Stimulated activated CD8-positive, alpha-beta memory T cell treated with anti-CD3 and anti-CD28 coated beads, Interleukin-4, amount 100 ng/mL, for 24 hours (primary cell): ENCODE measurements at places on chromosomes 12 and 14.

- DNase-seq = no peak
Observed at GRCh38 chr14:50961605-50962221, 17.4 kb upstream of the PYGL start.

- peak; percentile 24 for DNase-seq
Observed at GRCh38 chr14:50762001-50762930, 68.7 kb downstream of the NIN start.

- DNase-seq = no peak
Observed at GRCh38 chr12:24632466-24632865, 316.4 kb downstream of the BCAT1 start.

- DNase-seq = peak; percentile 50
Observed at GRCh38 chr12:54413284-54414190, 5.5 kb downstream of the ITGA5 start.

DNA sequence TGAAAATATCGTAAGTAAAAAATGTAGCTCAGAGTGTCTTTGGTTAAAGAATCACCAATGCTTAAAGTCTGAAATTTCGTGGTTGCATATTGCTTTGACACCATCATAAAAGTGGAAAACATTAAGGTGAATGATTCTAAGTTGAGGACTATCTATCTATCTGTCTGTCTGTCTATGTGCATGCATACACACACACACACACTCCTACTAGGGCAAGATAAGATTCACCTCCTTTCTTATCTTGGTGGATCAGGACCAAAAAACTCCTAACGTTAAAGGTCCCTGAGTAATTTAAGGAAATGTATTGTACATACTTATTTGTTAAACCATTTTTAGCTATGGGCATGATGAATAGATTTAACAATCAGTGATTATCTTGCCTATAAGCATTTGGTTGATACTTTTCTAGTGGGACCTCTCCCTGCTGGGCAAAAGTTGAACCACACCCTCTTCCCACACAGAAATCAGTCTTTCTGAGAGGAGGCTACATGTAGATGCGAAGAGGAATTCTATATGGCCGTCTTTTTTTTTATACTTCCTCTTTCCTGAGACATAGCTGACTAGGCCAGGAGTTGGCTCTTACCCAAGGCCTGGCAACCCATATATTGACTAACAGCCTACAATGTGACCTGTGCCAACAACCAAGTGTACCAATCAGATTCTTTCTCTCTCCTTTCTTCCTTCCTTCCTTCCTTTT is 19.3 kb upstream of the LLPH start:
- no peak for DNase-seq

DNA sequence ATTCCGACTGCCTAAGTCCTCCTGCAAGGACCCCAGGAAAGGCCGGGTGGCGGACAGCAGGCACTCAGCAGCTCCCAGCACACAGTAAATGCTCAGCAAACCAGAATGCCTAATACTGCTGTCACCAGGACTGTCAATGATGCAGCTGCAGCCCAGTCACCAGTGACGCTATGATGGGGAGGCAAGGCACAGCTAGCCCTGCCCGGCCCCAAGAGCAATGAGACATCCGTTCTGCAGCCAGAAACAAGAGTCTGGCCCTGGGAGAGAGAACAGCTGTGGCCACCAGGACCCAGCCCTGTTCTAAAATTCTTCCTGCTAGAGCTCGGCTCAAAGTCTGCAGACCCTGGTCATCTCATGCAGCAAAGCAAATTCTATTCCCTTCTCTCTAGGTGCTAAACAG is 69.8 kb downstream of the NCOR2 start:
- no peak for DNase-seq

DNA sequence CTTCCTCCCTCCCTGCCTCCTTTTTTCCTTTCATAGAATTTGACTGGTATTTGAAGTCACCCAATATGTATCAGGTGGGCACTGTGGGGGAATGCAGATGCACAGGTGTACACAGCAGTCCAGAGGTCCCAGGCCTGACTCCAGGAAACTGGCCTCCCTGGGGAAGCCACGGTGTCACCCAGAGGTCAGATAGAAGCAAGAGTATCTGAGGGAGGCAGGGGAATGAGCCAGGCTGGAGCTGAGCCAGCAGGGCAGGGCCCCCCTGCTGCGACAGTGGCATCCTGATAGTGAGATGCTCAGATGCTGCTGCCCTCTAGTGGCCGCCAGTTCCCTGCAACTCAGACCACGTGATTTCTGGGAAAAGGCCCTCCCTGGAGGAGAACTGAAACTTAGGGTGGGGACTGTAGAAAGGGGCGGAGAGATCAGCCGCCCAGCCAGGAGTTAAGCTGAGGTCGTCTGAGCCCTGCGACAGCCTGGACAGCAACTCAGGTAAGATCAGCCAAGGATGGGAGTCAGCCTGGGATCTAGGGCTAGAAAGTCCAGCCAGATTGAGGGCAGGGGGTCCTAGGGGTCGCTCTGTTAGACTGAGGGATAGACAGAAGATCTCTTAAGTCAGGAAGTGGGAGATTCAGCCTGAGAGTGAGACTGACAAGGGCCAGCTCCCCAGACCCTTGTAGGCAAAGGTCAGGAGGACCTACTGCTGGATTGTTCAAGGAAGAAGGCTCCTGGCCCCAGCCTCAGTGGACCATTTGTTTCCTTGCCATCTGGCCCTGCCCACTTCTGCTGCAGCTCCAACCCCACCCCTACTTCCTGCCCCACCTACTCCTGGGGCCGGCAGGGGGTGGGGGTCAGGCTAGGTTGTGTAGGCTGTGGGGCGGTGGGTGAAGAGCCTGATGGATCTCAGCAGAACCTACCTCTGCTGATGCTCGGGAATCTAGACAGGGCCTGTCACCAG is at the start of gene IRF9:
IRF9 (plus strand) TSS at position 416 of the 955 bp plus-strand sequence. CDS start 880 bp downstream, outside the sequence.
- peak; percentile 95 for DNase-seq

DNA sequence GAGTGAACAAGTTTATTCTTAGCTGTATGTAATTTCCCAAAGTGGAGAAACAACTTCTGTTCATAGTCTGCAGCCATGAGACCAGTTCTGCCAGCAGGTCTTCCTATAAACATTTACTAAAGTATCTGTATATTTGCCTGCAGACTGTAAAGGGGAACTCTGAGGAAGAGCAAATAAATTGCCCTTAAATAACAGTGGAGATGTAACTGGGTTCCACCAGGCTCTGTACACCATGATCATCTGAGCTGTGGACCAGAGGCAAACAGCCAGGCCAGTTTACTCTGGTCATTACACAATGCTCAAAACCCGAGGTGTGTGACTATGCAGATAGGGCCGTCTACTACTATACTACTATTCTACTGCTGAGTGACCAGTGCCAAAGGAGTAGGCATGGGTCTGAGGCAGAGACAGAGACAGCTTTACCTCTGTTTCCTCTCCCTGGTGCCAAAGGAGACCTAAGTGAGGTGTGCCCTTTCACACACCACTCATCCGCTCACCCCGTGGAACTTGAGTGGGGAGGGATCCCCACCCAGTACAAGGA is 21.1 kb upstream of the CERS5 start:
- DNase-seq = no peak

GRCh38 chr14:57833323-57833722 is 32.6 kb downstream of the SLC35F4 start:
- no peak for DNase-seq

GRCh38 chr12:78037707-78038106 is 207.0 kb downstream of the NAV3 start:
- DNase-seq = no peak

DNA sequence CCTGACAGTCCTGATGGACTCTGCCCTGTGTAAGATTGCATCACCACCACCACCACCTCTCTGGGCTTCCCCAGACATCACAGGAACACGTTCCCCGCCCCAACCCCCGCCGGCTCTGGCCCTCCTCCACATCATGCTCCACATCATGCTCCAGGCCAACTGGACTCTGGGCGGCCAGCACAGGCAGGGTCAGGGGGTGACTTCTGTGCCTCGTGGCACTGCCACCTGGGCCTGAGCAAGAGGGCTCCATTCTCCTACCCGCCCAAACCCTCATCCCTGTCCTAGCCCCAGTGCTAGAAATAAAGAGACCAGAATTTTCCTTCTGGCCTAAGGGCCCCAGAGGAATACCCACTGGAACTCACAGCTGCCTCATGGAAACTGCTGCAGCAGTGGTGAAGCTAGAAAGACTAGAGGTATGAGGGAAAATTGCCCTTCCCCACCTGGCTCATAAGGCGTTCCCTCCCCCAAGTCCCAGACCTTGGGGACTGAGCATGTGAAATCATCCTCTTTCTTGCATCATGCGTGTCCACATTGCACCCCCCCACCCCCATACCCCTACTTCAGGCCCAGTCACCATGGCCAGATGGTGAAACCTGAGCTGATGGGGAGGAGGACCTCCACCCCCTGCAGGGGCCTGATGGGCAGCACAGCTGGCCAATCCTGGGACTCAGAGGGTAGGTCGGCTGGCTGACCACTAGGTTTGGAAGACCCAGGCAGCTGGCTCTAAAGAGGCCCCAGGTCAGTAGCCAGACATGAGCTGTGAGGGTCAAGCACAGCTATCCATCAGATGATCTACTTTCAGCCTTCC is at the start of gene INHBE:
INHBE (plus strand) TSS at position 742 of the 808 bp plus-strand sequence. CDS start 230 bp downstream, outside the sequence.
- DNase-seq = no peak

DNA sequence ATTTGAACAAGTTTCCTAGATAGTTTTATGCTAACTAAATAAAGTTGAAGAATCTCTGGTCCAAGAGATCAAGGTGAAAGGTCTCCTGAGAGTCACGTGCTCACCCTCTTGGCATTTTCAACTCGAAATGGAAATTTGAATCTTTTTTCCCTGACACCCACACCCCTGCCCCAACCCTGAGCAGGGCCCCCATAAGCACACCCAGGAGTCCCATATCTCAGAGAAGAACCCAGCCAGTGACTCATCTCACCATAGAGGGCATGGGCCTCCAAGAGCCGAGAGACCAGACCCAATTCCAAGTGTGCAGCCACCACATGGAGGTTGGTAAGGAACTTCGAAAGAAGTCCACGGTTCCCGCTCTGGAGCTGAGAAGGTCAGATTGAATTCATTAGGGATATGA is 32.6 kb downstream of the TEP1 start:
- no peak for DNase-seq

GRCh38 chr14:31864937-31865855 is 211.9 kb upstream of the ARHGAP5 start:
- DNase-seq = no peak

- DNase-seq = no peak
Observed at GRCh38 chr12:128474916-128475315, 207.9 kb downstream of the TMEM132C start.

GRCh38 chr14:99908653-99909250 is 115.5 kb downstream of the EML1 start:
- DNase-seq = no peak

DNA sequence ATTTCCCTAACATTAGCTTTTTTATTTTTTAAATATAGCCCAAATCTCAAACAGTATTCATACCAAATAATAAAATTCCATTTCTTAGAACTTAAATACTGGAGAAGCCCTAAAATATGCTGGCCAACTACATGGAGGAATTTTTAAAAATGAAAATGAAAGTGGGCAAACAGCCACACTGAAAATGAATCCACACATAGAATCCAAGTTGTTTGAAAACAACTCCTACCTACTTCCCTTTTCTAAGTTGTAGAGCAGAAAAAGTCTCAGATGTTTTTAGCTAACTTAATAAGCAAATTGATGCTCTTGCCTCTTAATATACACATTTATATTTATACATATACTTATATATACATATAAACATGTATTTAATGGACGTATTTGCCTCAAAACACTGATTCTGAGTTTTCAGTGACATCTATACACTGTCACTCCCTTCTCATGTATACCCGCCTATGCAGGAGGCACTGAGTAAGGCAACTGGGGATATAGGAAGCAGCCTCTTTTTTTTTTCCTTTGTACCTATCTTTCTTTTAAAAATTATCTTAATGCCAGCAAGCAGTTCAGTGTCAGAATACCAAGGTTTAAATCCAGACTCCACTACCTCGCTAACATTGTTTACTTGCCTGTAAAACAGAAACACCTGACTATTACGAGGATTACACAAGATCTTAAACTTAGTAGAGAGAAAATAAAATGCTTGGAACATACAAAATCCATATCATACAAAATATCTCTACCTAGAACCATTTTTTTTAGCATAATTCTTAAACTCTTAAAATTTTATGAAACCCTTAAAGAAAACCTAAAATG is 13.3 kb downstream of the DICER1 start:
- DNase-seq = no peak

- no peak for DNase-seq
Observed at GRCh38 chr12:95815632-95816212, 25.2 kb upstream of the NTN4 start.

GRCh38 chr14:100149851-100150611 is 9.4 kb downstream of the DEGS2 start:
- no peak for DNase-seq

GRCh38 chr12:65634626-65635331 is 189.5 kb upstream of the HMGA2 start:
- DNase-seq = no peak

GRCh38 chr12:113103756-113104450 is 31.7 kb downstream of the RASAL1 start:
- peak; percentile 32 for DNase-seq

GRCh38 chr14:38257507-38257906 is 1.6 kb upstream of the CLEC14A start:
- DNase-seq = no peak

DNA sequence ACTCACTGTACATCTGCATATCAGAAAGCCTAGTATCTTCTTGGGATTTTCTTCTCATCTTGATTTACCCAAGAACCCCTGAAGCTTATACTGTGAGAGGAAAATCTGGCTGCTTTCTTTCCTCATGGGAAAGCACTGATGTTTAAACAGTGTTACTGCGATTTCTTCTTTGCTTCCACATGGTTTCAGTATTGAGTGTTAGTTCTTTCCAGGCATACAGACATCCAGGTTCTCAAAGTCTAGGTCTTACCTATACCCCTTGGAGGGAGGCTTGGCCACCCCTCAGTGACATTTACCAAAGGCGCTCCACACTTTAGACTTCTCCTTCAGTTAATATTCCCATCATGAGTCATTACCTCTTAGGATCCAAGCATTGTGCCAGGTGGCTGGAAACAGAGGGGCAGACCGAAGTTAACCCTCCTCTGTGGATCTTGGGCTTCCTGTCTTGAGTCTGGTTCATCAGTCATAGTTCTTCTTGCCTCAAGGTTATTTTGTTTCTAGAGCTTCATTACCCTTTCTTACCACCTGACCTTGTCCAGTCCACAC is 79.1 kb downstream of the TMEM117 start:
- no peak for DNase-seq

DNA sequence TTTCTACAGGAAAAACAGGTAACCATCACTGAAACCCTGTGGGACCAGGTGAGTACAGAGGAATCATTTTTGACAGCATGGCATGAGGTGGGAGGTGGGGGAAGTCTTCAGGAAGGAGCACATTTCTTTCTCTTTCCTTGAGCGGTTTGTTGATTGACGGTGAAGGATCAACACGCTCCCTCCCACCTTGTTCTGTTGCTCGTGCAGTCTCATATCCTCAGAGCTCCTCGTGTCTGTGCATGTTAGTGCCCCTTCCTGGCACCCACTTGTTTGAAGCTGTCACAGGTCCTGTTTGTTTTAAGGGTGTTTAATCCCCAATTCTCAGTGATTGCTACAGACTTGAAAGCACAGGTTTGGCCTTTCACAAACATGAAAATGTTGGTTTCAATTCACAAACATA is 4.4 kb downstream of the C12orf54 start:
- no peak for DNase-seq
